Transverse colon (tissue), 4 donors: ENCODE measurements at places on chromosomes 11 and 22.

- no peak for DNase-seq
Measured at GRCh38 chr22:35266277-35266676, 9.0 kb downstream of the HMGXB4 start.

GRCh38 chr11:122375687-122376399 lies 259.8 kb upstream of the BLID start:
- no peak for DNase-seq

GRCh38 chr11:13668957-13669521 lies 571 bp downstream of the FAR1 start:
- peak; percentile 65 for DNase-seq

DNA sequence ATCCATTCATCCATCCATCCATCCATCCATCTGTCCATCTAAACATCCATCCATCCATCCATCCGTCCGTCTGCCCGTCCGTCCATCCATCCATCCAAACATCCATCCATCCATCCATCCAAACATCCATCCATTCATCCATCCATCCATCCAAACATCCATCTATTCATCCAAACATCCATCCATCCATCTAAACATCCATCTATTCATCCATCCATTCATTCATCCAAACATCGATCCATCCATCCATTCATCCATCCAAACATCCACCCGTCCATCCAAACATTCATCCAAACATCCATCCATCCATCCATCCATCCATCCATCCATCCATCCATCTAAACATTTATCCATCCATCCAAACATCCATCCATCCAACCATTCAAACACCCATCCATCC lies 45.3 kb upstream of the SMIM38 start:
- no peak for DNase-seq

DNA sequence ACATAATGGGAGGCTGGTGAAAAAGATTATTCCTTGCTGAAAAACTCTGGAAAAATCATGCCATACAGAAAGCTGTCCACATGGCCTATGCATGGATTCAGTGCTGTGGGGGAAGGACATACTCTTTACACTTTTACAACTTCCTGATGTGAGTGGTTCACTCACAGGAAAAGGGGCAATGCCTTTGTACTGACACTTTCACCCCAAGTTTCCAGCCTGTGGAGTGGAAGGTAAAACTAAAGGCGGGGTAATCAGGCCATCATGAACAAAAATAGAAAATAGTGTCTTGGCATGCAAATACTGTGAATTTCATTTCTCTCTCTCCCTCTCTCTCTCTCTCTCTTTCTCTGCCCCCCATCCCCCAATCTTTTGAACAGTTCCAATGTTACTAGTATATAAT lies 281.8 kb downstream of the ETS1 start:
- DNase-seq: no peak

DNA sequence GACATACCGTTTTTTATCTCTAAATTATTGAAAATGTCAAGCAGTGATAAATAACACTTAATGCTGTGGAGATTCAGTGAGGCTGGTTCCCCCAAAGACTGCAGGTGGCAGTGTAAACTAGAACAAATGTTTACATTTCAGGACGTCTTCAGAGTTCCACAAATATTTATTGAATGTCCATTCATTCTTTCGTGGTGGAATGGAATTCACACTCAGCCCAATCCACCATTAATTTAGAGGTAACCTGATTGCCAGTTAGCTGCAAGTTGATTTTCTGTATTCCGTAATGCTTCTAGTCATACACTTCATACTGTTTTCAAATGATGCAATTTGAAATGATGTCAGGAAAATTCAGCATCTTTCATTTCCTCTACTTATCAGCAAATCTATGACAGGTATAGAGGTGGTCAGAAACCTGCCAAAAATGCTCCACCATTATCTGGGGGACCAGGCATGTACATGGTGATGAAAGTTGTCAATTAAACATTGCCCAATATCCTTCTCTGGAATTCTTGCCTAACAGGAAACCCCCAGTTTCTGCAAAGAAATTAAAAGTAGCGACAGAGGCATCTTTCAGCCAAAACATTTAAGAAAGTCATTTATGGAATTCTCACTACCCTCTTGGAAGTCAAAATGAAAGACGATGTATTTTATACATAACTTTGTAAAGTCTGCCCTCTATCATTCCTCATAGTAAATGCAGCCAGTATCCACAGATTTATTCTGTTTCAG lies 94.3 kb upstream of the BMAL1 start:
- DNase-seq: no peak

GRCh38 chr11:93747122-93747521 lies 5.7 kb downstream of the C11orf54 start:
- DNase-seq: no peak

- DNase-seq: no peak
Measured at GRCh38 chr22:37160027-37160426, 10.3 kb upstream of the IL2RB start.

- peak; percentile 72 for DNase-seq
Measured at GRCh38 chr11:95790933-95791708, 823 bp downstream of the CEP57 start.

- peak; percentile 13 for DNase-seq
Measured at GRCh38 chr11:78851878-78852586, 277.4 kb upstream of the NARS2 start.

DNA sequence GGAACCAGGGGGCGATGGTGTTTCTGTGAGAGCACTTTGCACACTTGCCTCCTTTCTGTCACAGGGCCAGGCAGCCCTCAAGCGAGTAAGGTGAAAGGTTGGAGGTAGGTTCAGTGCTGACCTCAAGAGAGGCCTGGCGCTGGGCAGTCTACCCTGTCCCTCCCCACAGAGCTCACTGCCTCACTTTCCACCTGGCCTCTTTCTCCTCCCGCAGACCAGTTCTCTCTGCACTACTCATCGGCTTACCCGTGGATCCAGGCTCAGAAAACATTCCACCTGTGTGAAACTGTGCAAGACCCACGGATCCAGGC lies 16.8 kb downstream of the APOL5 start:
- no peak for DNase-seq

GRCh38 chr11:21628641-21629040 lies 564.2 kb upstream of the ANO5 start:
- DNase-seq: no peak

GRCh38 chr11:110096496-110096895 lies 3.3 kb downstream of the ZC3H12C start:
- no peak for DNase-seq

GRCh38 chr11:55707029-55707428 lies 45.0 kb downstream of the OR4C6 start:
- DNase-seq: no peak

DNA sequence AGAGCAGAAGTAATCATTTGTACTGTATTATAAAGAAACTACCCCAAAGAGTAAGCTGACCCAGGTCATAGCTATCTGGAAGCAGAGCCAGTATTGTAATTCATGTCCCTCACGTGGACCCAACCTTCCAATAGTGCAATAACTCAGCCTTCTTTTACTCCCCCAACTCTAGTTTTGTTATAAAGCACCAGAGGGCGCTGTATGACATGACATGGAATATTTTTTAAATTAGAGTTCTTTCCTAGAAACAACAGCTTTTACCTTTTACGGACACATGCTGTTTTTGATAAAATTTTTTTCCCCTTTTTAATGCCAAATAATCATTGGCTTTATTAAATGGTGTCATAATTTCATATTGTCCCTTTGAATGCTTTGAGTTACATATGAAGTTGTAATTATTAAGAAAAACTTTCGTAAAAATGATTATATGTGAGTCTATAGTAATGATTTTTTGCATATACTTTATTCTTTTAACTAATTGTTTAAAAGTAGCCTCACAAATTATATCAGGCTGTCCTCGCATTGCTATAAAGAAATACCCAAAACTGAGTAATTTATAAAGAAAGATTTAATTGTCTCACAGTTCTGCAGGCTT lies 76.9 kb downstream of the DKK3 start:
- DNase-seq: no peak

DNA sequence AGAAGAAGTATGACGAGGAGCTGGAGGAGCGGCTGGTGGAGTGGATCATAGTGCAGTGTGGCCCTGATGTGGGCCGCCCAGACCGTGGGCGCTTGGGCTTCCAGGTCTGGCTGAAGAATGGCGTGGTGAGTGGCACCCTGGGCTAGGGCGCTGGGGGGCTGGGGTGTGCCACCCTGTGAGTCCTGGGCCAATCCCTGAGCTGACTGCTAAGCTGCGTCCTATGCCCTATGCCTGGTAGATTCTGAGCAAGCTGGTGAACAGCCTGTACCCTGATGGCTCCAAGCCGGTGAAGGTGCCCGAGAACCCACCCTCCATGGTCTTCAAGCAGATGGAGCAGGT lies 3.9 kb downstream of the TAGLN start:
- DNase-seq: no peak

DNA sequence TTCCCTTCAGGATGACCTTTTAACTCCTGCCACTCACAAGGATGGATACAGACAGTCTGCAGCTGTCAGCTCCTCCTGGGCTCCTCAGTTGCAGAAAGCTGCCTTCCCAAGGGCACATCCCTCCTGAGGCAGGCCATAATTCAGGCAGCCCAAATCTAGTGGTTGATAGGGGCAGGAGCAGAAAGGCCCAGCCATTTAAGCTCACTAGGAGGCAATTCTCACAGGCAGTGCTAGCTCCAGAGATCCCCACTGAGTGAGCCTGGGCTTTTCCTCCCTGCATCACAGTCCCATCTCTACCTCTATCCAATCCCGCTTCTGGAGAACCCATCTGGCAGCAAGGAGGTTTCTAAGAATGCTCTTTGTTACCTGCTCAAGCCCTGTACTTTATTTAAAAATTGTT lies 200.6 kb downstream of the ARHGAP42 start:
- DNase-seq: no peak

DNA sequence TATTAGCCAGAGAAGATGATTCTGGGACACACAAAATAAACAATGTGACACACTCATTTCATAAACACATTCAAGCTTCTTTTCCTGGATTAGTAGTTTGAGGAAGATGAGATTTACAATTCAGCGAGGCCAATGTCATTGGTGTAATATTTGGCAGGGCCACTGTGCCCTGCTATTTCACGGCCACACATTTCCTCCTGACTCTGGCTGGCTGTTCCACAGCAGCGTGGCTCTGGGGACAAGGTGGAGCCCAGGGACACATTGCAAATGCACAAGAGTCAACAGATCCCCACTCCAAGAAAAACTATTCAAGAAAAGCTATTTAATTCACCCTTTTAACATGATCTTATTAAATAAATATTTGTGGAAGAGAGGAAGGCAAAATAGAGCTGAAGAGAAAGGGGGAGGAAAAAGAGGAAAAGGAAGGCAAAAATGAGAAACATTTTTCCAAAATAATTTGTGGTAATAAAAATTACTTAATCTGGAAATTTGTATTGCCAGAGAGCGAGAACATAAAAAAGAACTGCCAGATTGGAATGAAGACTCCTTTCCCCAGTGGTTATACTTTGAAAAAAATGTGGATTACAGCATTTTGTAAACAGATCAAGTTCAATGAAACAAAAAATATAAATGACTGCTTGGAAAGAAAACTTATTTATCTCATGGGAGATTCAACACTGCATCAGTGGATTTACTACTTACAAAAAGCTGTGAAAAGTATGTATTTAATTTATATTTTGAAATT lies 27.1 kb downstream of the NXPE2 start:
- DNase-seq: peak; percentile 35

DNA sequence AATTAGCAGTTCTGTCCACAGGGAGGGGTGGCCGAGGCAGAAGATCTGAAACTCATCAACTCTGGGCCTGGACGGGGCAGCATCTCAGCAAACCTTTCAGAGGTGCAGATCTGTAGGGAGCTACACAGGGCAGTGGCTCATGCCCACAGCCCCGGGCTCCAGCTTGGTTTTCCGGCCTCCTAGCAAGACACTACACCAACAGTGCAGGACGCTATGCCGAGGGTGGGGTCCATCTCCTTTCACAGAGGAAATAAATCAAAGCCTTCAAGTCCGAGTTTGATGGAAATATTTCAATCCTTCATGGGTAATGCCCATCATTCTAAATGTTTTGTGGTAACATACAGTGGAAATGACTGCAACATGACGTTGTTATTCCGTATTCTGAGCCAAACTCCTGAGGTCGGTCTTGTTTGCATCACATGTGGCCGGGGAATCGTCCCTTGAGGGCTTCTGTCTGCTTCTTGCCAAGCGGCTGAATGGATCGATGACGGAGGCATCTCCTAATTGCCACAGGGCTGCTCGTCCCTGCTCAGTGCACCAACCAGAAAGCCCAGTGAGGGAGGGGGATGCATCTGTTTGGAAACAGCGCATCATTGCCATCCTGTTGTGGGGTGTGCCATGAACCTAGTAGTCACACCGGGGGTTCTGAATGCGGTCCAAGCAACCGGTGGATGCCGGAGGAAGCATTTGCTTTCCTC lies 30.0 kb downstream of the LINC01488 start:
- DNase-seq: no peak

- no peak for DNase-seq
Measured at GRCh38 chr11:30585125-30585891, 845 bp downstream of the MPPED2 start.

DNA sequence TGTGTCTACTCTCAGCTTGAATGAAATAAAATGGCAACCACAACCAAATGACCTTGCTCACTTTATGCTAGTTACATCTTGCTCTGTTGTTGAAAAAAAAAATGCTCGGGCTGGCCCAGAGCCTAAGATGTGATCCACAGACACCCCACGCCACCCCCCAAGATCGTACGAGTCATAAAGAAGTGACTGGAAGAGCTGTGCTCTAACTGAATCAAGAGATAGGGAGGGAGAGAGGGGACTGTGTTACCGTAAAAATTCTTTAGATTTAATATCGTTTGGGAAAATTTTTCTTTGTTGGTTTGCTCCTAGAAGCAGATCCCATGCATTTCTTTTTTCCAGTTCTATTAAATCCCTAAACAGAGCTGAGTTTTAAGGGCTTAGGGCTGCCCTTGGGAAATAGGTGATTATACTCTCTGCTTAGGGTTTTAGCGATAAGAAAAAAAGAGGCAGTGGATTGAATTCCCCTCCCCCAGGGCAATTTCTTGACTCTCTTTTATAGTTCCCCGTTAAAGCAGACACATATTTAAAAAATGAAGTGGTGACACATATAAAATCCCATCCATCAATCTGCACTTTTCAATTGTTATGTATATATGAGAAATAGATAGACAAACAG lies 14.5 kb downstream of the MAML2 start:
- no peak for DNase-seq

GRCh38 chr11:102763440-102763839 lies 17.0 kb downstream of the MMP10 start:
- DNase-seq: no peak
